ENCODE measurements at places on chromosomes 12 and 14.

DNA sequence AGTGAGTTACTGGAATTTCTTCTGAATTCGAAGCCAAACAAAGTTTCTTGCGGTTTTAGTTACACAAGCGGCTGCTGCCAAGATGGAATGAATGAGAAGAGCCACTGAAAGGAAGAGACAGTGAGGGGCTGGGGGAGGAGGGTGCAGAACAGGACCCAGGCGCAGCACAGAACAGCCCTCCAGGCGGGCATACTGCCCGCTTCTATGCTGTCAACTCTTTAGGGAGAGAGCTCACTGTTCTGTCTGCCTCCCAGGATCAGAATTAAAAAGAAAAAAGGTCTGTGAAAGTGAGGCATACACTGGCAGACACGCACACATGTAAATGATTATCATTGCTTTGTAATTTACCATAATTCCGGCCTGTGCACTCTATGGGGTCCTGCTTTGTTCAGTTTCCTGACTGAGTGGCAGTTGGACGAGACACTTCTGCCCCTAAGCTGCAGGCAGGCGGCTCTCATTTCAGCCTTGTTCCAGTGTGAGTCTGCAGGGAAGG, 231.6 kb downstream of the CACNA1C start:
- DNase-seq, result no peak

- no peak for DNase-seq
Measured at GRCh38 chr12:124481772-124482566, 85.4 kb downstream of the NCOR2 start.

- no peak for DNase-seq
Measured at GRCh38 chr14:91290986-91291385, 46.5 kb upstream of the GPR68 start.

DNA sequence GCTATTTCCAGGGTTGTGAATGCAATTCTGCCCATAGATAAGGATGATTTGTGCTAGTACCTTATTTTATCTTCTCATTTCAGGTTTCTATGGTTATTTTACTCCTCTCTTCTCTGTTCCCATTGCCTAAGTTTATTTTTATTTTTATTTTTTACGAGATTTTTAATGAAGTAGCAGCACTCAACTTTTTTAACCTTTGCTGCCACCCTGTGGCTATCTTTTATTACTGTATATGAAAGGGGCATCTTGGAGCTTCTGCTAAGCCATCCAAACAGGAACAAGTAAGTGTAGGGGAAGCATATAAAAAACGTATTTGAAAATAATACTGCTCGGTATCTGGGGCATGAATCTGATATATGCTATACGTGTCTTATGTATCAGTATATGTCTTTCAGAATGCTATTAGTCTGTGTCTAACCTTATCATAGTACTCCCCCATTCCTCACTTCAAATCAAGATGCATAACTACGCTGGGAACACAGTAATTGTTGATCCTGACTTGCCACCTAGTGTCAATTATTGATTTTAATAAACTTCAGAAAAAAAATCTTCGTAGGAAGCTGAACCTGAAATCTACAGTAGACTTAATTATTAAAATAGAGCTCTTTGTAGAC, 60.3 kb downstream of the KLRG1 start:
- DNase-seq, result no peak

DNA sequence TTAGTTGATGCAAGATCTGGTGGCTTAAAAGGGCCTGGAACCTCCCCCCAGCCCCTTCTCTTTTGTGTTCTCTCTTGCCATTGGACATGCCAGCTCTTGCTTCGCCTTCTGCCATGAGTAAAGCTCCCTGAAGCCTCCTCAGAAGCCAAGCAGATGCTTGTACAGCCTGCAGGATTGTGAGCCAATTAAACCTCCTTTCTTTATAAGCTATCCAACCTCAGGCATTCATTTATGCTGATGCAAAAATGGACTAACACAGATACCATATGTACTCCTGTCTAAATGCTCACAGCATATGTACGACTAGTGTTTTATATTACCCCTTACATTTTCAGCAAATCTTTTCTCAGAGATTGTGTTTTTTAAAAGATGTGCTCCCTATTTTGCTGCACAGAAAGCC, 26.7 kb downstream of the CLEC1A start:
- DNase-seq, result no peak

DNA sequence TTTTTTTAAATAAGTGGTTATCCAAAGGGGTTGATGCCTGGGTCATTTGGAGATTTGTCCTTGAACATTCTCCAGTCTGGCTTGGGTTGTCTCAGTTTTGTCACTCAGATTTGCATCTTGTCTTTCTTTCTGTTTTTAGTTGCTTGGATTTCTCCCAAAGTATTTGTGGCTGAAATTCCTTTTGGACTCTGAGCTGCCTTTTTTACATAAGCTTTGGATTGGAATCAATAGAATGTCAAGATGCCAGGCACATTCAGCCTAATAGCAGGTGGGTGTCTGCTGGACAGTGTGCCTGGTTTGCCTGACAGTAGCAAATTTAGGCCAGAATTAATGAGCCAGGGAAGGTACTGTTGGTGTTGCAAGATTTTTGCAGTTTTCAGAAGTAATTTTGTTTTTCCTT, 50.0 kb downstream of the FLRT2 start:
- no peak for DNase-seq

- DNase-seq, result no peak
Measured at GRCh38 chr12:117026921-117027250, 72.3 kb downstream of the TESC start.

GRCh38 chr14:100103250-100104005, 38.2 kb downstream of the EVL start:
- no peak for DNase-seq
